Stimulated activated CD4-positive, alpha-beta T cell treated with anti-CD3 and anti-CD28 coated beads, Interleukin-15, amount 100 ng/mL, for 1 hour (primary cell): ENCODE measurements at places on chromosomes 16 and 17.

- no peak for DNase-seq
Observed at GRCh38 chr16:12976496-12976895, 75.1 kb downstream of the SHISA9 start.

- no peak for DNase-seq
Observed at GRCh38 chr17:16976725-16977550, 5.0 kb upstream of the TNFRSF13B start.

DNA sequence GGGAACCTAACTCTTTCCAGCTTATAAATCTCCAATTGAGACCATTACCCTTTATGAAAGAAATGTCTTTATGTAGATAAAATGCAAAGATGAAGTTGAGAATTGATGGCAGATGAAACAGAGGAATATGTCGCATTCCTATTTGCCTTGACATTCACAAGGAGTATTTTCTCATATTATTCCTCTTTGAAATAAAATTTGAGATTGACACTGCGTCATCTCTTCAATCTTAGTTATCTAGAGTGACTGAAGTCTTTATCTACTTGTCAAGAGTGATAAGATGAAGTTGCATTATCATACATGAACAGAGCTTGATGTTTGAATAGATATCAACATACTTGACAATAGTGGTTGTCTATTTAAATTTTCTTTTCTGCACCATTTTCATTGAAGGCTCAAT is 574.4 kb upstream of the SOX9 start:
- no peak for DNase-seq

DNA sequence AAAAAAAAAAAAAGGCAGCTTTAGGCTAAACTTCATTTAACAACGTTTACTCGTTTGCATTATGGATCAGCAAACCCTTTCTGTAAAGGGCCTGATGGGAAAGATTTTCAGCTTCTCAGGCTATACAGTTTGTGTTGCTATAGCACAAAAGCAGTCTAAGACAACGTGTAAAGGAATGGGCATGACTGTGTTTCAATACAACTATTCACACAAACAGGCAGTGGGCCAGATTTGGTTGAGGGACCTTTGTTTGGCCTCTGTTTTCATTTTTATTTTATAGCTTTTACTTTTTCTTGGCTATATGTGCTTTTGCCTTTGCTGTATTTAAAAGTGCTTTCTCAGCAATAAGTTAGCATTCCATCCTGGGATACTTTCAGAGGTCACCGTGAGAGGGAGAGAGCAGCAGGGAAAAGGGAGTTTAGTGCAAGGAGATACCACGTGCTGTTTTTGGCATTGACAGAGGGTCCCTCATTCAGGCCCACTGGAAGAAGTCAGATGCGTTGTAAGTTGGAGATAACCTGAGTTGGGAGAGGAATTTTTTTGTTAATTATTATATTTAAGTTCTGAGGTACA is 335.6 kb downstream of the UTP18 start:
- DNase-seq, result no peak

GRCh38 chr16:68234188-68235107 is 1.5 kb downstream of the ESRP2 start:
- no peak for DNase-seq

DNA sequence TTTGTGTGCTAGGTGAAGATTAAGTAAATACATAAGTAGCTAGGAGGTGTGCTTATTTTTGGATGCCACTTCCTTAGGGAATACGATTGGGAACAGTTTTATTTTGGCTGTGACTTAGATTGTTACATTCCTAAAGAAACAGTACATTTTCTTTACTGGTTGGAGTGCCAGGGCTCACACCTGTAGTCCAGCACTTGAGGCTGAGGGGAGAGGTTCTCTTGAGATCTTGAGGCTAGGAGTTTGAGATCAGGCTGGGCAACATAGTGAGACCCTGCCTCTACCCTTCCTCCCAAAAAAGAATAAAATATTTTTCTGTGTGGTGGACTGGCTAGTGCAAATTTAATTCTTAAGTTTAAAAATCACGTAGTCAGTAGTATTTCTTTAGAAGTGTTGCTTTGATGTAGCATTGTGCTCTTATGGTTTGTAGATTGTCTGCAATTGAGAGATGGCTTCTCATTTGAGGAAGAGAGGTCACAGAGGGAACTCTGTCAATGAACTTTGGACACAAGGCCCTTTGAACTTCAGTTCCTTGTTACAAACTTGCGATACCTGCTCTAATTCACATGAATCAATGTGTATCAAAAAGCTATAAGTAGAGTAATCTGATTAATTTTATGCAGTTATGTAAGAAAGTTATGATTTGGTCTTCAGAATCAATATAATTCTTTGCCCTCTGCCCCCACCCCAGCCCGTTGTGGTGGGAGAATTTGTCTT is 7.1 kb downstream of the HAPSTR1 start:
- no peak for DNase-seq

- no peak for DNase-seq
Observed at GRCh38 chr17:45334701-45335677, 18.2 kb upstream of the MAP3K14 start.

GRCh38 chr17:17063546-17064122 is 21.4 kb downstream of the MPRIP start:
- DNase-seq, result no peak

DNA sequence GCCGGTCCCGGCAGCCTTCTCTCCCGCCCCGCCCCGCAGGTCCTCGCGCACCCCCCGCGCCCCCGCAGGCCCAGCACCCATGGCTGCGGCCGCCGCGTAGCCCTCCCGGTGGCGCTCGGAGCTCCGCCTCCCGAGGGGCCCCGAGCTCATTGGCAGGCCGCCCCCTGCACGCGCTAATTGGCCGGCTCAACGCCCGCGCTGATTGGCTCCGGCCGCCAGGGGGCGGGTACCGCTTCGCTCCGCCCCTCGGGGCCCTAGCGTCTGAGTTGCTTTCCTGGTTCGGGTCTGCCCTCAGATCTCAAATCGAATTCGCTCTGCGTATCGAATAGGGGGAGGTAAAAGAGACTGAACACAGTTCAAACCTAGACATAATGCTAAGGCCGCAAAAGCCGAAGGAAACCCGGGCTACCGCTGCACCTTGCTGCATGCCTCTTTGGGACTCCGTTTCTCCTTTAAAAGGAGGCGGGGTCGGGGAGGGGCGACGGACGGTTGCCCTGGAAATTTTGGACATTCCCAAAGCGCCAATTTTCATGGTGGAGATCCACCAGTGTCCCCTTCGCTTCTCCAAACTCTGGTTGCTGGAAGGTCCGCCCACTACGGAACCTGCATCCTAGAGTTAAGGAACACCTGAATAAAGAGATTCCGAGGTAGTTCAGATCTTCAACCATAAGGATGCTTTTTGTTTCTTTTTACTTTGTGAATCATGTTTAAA is at the start of gene DEXI:
DEXI (minus strand) TSS at position 117 of the 712 bp plus-strand sequence. CDS start 463 bp downstream, outside the sequence.
- peak; percentile 94 for DNase-seq

- no peak for DNase-seq
Observed at GRCh38 chr17:17366941-17367875, 64.0 kb downstream of the NT5M start.

DNA sequence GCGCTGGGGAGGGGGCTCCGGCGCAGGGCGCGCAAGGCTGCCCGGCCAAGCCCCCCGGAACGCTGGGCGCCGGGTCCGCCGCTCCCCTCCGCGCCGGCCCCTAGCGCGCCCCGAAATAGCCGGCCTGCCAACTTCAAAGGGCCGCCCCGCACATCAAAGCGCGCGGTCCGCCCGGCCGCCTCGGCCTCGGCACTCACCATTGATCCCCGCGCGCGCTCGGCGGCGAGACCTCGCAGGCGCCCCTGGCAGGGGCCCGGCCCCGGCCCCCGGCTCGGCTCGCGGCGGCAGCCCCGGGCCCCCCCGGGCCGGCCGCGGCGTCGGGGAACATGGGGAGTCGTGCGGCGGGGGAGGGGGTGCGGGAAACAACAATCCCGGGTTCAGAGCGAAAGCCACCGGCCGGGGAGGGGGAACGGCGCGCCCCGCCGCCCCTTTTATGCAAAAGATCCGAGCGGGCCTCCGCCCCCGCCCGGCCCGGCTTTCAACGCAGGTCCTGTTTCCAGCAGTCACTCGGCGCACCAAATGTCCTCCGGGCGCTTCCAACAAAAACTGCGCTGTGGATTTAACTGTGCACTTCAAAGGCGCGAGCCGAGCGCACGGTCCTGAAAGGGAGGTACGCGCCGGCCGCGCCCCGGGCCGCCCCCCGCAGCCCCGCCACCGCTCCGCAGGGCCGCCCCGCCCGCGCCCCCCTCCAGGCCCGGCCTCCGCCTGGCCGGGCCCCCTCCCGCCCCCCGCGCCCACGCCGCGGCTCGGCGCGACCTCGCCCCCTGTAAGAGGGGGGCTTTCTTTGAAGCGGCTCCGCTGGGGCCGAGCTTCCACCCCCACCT is 608 bp downstream of the AXIN2 start:
- peak; percentile 66 for DNase-seq

DNA sequence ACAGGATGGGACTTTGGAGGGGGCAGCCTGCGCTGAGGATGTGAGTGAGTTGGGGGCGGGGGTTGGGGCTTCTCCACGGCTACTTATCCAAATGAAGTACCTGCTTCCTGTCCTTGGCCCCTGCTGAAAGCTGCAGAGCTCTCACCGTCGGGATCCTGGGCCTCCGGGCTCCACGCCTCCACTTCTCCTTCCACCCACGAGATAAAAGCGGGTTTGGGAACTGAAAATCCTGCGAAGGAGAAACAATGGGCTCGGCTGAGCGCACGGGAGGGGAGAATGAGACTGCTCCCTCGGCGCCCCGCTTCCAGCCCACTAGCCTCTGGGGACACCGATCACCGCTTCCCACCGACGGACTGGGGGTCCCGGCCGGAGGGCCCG is 486 bp downstream of the ZNF785 start:
- DNase-seq, result no peak

GRCh38 chr17:40063187-40063771 is 514 bp downstream of the THRA start:
- DNase-seq, result no peak

GRCh38 chr17:32159586-32160438 is 17.5 kb downstream of the RHOT1 start:
- no peak for DNase-seq

- DNase-seq, result no peak
Observed at GRCh38 chr16:31000671-31001382, 9.6 kb downstream of the STX1B start.

- DNase-seq, result no peak
Observed at GRCh38 chr17:6592173-6592572, 35.8 kb upstream of the PITPNM3 start.

- DNase-seq, result no peak
Observed at GRCh38 chr16:87250431-87250960, 66.7 kb downstream of the C16orf95 start.

DNA sequence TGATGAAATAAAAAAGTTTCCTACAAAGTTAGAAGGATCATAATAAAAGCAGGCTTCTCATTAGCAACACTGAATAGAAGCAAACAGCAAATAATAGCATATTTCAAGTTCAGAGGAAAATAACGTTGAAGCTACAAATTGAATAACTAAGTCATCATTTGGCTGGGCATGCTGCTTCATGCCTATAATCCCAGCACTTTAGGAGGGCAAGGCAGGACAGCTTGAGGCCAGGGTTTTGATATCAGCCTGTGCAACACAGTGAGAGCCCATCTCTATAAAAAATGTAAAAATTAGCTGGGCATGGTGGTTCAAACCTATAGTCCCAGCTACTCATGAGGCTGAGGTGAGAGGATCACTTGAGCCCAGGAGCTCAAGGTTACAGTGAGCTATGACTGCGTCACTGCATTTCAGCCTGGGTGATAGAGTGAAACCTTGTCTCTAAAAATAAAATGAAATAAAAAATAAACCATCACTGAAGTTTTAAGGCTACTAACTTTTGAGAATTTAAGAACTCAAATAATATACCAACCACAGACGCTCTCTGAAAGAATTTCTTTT is 25.5 kb downstream of the NCOR1 start:
- DNase-seq, result no peak

GRCh38 chr16:56936491-56936890 is 4.5 kb downstream of the HERPUD1 start:
- DNase-seq, result no peak

- no peak for DNase-seq
Observed at GRCh38 chr16:23508589-23509440, 1.5 kb downstream of the GGA2 start.

GRCh38 chr16:15776572-15776971 is 80.3 kb downstream of the MYH11 start:
- DNase-seq, result no peak

DNA sequence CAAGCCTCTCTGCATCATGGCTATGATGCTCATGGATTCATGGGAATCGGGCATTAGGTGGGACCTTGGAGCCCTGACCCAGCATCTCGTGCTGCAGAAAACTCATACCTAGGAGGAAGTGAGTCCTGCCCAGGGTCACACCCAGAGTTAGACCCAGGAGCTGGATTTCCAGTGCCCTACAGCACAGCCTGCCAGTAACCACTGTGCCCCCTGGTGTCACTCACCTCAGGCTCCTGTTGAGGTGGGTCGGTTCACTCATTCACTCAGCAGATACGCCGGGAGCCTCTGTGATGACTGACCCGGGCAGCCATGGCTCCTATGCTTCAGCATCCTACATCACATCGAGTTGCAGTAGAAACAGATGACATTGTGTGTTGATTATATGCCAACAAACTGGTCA is 143.4 kb downstream of the MSI2 start:
- DNase-seq, result no peak

DNA sequence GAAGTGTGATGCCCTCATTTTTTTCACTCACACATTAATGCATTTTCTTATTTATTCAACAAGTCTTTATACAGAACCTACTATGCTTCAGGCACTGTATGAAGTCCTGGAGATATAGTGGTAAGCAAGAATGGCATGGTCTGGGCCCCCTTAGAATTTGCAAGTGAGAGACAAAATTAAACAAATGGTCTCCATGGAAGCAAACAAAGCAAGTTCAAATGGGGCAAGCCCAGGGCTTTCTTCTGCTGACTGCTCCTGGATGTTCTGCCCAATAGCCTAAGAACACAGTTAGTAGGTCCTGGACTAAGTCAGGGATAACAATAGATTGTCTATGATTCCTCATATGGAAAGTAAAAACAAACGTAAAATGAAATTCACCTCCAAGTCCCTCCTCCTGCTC is 31.3 kb upstream of the DDX52 start:
- DNase-seq, result no peak

- DNase-seq, result no peak
Observed at GRCh38 chr17:21452377-21453143, 76.4 kb downstream of the KCNJ12 start.

DNA sequence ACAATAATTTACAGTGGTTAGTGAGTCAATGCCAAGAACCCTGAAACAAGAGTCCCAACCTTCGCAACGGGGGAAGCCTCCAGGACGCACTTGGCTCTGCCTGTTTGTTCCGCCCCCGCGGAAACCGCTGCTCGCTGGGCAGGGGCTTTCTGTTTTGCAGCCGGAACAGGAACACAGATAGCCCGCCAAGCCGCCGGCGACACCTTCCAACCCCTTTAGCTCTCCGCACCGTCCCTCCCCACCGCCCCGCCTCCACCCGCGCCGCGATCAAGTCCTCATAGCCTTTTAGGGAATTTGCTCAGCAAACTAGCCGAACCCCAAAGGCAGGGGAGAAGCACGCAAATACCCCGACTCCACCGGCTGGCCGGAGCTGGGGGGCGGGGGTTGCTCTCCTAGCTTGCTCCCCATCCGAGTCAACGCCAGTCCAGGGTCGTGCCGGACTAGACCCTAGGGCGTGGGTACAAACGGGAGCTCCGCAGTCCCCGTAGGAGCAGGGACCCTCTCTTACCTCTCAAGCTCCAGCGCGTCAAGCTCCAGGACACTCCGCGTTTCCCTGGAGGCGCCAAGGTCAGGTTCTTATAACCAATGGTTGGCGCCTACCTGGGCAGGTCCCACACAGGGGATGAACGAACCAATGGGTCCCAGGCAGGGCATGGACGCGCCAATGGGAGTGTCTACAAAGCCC is at the start of gene SLFN13:
SLFN13 (minus strand) TSS at position 553 of the 685 bp plus-strand sequence. CDS start 3,086 bp downstream, outside the sequence.
- DNase-seq, result peak; percentile 78
